ENCODE measurements at places on chromosomes 7 and 10.

DNA sequence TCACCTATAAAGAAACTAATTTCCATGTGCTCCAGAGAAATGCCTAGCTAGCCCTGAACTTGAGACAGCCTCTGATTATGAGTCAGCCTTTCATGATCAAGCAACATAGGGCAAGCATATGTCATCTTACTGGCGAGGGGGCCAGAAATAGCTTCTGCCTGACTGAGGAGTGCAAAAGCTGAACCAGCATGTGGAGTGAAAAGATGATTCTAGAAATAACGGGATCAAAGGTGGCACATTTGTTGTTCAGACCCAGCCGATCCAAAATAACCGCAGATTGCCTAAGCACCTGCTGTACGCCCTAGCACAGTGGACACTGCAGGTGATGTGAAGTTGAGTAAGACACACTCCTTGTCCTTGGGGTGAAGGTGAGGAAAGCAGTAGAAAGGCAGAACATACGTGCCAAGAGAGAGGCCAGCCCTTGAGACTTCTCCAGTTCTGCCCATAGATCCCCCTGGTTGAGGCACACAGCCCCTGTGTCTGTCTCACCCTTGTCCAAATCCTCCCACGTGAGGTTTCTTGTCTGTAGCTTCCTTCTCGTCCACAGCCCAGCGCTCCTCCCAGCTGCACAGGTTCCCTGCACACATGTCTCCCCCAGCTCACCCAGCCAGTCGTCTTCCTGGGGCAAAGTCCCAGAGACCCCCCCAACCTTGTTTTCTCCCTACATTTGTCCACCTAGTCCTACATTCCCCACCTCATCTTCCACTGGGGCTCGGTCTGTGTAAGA, 2.8 kb upstream of the BCL7B start:
- DNase-seq: no peak

- DNase-seq: no peak
Measured at GRCh38 chr7:99008921-99009530, 130.7 kb downstream of the TRRAP start.

GRCh38 chr7:131637859-131638258, 81.4 kb upstream of the PODXL start:
- no peak for DNase-seq

- DNase-seq: peak; percentile 52
Measured at GRCh38 chr7:104231054-104232046, 23.5 kb upstream of the ORC5 start.

DNA sequence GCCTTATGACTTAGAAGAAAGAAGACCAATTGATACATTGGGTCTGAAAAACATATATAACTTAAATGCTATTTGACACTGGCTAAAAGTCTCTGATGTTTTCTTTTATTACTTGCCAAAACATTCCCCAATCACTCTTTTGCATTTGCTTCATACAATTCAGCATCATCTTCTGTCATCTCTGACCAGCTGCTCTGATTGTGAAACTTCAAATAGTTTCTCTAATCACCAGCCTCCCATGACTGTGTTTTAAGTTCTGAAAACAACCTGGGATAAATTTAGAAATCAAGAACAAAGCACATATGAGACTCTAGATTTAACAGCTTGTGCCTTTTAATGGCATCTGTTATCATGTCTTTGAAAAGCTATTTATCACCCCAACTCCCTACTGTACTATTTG, 208.4 kb upstream of the KCND2 start:
- no peak for DNase-seq

- DNase-seq: no peak
Measured at GRCh38 chr7:35485436-35485835, 209.5 kb downstream of the HERPUD2 start.

DNA sequence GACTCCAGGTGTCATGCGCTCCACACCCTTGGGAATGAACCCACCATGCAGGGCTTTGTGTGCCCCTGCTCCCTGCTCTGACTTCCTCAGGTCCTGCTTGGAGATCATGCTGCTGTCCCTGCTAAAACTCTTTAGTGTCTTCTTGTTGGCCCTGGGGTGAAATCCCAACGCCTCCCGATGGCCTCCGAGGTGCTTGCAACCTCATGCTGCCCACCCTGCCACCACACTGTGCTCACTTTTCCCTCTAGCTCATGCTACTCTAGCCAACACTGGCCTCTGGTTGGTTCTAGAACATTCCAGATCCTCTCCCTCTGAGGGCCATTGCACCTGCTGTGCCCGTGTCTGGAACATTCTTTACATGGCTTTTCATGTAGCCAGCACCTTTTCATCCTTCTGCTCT, 227.7 kb downstream of the ADAM12 start:
- no peak for DNase-seq

GRCh38 chr10:21495002-21495751, 30.3 kb downstream of the SKIDA1 start:
- DNase-seq: no peak

GRCh38 chr7:133282094-133282493, 29.2 kb downstream of the EXOC4 start:
- DNase-seq: no peak

DNA sequence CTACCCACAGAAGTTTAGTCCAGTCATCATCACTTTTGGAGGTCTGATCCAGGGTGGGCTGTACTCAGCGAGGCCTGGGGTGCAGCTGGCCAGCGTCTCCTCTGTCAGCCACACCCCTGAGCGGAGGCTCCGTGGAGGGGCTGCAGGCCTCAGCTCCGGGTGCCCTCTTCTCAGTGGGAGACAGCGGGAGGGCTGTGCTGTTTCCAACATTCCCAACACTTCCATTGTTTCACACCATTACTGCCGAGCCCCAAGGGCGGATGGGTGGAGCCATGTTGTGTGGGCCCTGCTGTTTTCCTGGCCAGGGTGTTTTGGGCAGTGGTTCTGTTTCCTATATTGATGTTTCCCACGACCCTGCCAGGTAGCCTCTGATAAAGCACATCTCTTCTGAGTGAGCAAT, 95.0 kb downstream of the MKI67 start:
- no peak for DNase-seq

DNA sequence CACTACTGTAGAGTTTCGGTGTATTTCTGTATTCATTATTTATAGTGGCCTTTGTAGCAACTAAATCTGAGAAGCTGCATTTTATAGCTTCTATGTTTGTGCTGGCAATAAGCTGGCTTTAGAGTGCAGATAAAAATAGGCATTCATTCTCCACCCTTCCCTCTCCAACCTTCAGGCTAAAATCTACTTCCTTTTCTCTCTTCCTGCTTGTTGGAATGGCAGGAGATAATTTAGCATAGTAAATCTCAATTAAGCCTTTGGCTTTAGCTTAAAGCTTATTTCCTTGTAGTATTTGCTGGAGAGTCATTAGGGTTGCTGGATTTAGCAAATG, 58.5 kb downstream of the CPVL start:
- DNase-seq: no peak

DNA sequence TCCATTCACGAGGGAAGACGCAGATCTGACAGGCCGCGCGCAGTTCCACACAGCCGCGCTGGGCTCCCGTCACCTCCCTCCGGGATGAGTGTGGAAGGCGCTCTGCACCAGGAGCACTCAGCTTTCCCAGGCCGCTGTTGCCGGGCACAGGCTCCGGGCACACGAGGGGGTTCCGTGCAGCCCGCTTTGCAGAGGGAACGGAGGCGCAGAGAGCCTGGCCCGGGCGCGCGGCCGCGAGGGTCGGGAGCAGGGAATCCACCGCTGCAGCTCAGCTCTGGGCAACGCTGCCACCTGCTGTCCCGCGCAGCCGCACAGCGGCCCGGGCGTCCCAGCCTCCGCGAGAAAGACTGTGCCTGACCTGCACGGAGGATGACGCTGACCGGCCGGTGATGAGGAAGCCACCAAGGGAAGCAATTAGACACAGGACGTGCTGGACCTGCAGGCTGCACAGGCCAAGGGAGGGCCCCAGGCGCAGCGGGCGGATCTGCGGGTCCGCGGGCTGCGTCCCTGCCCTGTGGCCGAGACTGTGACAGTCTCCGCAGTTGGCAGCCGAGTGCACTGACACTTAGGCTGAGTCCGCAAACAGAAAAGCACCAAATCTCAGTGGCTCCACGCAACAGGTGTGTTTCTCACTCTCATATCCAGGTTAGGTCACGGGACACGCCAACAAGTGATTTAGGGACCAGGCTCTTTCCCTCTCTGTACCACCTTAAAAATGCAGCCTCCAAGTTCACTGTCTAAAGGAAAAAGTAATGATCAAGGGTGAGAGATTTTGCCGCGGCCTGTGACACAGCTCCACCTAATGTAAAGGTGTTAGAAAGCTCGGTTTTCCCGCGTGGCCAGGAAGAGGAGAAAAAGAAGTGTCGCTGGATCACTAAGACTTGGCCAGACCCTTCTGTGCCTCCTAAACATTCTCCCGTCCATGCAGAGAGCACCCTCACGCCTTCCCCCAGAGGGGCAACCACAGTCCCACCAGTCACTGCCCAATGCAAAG, 94.5 kb downstream of the SEC61G start:
- DNase-seq: no peak

- no peak for DNase-seq
Measured at GRCh38 chr7:7702826-7703225, 15.6 kb downstream of the RPA3 start.

DNA sequence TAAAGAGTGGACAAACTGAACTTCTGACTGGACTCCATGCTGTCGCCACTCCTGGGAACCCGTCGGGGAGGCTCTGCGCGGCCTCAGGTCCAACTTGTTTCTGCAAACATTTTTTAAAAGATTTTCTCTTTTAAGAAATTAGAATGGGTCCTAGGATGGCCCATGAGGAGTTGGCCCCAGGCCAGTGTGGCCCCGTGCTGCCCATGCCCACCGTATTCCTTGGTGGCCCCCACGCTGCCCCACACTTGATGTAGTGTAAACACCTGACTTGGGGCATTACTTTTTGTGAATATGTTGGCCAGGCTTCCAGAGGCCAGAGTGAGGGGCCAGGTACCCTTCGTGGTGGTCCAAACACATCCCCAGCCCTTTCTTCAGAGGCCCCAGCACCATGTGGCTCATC, 19.3 kb downstream of the ZNF316 start:
- DNase-seq: no peak

DNA sequence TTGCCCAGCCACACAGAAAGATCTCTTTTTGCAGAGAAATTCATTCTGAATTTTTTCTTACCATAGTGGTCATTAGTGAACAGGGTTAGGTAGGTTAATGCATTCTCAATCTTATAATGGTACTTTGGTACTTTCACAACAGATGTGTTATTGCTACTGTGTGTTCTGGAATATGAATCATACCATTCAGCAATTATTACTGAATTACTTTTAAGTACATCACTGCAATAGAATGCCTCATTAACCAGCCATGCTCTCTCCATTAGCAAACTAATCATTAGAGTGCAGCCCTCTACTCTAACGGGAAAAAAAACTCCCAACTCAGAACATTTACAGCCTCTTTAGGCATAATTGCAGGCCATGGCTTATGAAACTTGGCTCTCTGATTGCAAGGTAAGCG, 102.1 kb downstream of the DOCK4 start:
- DNase-seq: no peak

- DNase-seq: no peak
Measured at GRCh38 chr10:69965919-69966662, 86.6 kb upstream of the MACROH2A2 start.

DNA sequence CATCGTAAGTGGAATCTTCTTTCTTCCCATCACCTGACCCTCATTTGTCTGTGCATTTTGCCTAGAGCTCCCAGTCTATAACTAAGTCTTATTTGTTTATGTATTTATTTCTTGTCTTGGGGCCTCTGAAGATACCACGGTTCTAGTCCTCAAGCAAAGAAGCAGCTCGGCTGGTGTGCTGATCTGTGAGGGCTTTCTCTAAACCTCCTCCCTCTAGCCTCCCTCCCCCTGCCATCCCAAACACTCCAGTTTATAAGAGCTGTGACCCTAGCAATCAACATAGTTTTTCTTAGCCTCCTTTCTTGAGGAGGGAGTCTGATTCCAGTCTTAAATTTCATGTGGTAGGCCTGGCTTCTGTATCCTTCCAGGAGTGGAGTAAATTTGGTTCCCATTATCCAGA, 15.7 kb upstream of the NDUFA5 start:
- DNase-seq: no peak

DNA sequence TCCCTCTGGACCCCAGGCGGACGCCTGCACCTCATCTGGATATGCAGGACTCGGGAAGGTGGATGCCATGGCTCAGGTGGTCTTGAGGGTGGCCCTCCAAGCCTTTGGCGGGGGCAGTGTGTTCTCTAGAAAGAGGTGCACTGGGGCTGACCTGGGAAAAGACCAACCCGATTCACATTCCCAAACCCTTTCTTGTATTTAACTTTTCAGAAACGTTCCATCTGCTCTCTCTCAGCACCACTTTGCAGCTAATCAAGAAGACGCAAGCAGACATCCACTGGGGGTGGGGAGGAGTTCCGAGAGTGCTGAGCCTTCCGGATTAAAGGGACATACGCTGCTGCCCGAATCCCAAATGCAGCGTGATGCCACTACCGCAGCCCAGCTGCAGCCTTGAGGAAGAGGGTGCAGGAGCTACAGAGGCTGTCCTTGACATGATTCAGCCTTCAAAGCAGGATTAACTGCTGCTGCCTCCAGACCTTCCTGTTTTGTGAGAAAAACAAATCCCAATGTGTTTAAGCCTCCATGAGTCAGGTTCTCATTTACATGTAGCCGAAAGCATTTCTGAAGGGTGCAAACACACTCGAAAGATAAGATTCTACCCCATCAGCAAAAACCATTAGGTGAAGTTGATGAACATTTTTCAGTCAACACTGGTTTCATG, 39.9 kb downstream of the RBM17 start:
- no peak for DNase-seq

- no peak for DNase-seq
Measured at GRCh38 chr10:621513-621912, 68.0 kb downstream of the DIP2C start.

- DNase-seq: no peak
Measured at GRCh38 chr10:122232769-122233168, 38.3 kb upstream of the BTBD16 start.

GRCh38 chr10:70364772-70365091, 17.7 kb downstream of the LRRC20 start:
- DNase-seq: no peak

- DNase-seq: no peak
Measured at GRCh38 chr10:114704679-114705078, 46.6 kb upstream of the ABLIM1 start.

DNA sequence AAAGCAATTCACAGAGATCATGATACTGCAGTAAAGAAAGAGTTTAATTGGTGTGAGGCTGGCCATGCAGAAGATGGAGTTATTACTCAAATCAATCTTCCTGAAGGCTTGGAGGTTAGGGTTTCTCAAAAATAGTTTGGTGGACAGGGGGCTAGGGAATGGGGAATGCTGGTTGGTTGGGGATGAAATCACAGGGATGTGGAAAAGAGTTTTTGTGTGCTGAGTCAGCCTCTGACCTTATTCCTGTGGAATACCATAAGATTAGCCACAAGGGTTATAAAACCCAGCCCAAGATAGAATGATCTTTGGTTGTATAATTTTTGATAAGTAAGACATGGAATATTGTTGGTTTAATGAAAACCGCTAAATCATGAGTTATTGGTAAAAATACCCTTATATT, 764.3 kb downstream of the TYW1 start:
- DNase-seq: no peak

GRCh38 chr7:119320316-119320715, 952.7 kb upstream of the KCND2 start:
- DNase-seq: no peak
